ENCODE measurements at places on chromosomes 7 and 10.

DNA sequence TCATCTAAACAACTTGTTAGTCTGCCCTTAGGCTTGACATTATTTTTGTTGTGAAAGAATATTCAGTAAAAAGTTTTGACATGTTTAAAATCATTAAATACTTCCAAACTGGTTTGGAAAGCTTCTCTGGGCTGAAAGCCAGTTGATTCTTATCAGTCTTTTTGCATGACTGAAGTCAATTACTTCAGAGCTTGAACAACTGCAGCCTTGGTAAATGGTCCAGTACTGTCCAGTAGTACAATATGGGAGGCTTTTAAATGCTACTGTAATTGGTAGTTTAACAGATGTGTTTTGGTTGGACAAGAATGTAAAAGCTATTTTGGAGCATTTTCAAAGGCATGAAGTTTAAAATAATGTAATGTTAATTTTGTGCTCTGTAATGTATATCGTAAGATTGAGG is 103.4 kb downstream of the SDK1 start:
- DNase-seq: peak; percentile 0

DNA sequence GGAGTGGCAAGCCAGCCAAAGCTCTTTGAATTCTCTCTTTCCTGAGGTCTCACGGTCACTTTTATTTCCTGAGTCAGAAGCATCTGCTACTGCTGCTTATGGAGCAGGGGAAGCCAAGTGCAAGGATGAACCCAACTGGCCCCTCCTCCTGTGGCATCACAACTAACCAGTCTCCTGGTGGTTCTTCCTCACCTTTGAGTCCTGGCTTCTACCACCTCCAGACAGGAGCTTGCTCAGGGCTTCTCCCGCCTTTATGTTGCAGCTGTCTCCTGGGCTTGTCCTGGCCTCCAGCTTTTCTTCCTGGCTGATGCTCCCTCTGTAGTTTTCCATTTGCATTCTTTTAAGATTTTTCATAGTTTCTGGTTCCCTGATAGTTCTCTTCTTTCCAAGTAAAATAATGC is 349.7 kb upstream of the NRP1 start:
- DNase-seq: no peak

DNA sequence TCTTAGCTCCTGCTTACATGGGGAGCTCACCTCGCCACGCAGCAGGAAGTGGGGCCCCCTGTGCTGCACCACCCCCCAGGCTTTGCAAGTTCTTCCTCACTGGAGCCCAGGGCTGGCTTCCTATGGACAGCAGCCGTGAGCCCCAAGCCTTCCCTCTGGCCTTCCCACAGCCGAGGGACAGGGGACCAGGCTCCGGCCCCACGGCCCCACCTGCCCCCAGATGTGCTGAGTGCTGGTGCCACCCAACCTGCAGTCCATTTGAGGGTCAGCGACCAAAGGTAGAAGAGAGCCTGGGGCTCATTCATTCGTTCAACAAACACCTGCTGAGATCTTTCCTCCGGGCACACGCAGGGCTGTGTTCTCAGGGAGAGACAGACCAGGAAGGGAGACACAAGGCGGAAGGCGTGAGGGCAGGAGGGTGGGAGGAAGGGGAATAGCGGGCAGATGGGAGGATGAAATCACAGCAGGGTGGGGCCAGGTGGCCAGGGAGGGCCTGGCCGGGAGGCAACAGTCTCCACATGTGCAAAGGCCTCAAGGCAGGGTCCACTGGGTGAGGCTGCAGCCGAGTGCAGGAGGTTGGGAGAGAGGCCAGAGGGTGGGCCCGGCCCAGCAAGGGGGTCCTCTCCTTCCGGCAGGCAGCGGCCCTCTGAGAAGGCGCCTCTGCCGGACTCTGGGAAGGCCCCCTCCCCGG is 100.1 kb downstream of the FOXL3 start:
- no peak for DNase-seq

DNA sequence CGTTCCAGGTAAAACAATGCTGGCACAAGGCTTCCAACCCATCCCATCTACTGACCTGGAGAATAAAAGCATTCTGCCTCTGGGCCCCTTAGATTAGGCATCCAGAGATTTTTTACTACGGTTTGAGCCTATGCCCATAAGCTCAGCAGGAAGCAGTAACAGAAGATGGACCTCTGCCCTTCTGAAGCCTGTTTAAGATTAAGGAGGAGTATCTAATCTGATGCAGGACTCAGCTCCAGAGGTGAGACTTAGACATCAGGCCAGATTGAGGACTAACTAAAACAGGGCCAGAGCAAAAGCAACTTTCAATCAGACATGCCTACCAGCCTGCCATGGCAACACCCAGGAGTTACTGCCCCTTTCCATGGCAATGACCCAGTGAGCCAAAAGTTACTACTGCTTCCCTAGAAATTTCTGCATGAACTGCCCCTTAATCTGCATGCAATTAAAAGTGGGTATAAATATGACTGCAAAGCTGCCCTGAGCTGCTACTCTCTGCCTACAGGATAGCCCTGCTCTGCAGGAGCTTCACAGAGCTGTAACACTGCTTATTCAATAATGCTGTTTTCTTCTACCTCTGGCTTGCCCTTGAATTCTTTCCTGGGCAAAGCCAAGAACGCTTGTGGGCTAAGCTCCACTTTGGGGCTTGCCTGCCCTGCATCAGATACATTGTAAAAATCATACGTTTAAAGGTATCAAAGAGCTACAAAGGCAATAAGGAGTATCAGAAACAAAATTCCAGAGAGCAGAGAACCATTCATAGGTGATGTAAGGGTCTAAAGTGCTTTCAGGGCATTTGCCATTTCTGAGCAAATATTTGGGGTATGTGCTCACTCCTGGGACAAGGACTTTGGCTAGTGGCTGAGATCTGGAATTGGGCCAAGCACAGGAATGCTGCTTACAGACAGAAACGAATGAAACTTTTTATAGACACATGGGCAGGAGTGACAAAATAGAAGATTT is 25.0 kb upstream of the CNNM1 start:
- peak; percentile 64 for DNase-seq

DNA sequence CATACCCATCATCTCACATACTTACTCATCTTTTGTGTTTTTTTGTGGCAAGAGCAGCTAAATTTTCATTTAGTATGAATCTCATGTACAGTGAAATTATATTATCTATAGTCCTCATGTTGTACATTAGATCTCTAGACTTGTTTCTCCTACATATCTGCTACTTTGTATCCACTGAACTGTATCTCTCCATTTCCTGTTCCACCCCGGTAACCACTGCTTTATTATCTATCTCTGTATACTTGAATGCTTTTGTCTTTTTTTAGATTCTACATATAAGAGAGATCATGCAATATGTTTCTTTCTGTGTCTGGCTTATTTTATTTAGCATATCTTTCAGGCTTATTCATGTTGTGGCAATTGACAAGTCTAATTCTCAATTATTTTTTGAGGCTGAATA is 125.1 kb downstream of the ANKRD7 start:
- DNase-seq: no peak

- peak; percentile 54 for DNase-seq
These were observed 27.8 kb upstream of the KCNK18 start for GRCh38 chr10:117169480-117169879.

GRCh38 chr7:11473220-11473619 is 358.8 kb downstream of the THSD7A start:
- DNase-seq: no peak

GRCh38 chr7:89160107-89160506 is 364.6 kb upstream of the TEX47 start:
- no peak for DNase-seq

GRCh38 chr7:156534925-156535324 is 105.6 kb upstream of the RNF32 start:
- DNase-seq: no peak

GRCh38 chr7:121178869-121179497 is 149.8 kb upstream of the WNT16 start:
- DNase-seq: no peak

DNA sequence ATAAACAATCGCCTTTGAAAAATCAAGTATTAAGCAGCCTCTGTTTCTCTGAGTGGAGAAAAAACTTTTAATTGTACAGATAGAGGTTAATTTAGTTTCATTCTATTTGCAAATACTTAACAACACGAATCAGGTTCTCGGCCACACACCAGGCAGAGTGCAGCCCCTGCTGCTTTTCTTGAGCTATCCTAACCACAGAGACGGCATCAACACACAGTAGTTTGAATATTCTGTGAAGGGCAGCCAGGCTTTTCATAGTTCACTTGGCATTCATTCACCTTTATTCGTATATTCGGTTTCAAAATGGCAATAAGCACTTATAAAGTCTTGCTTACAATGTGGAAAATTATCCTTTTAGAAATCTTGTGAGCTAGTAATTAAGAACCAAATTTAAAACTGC is 5.7 kb downstream of the ADARB2 start:
- DNase-seq: no peak

- DNase-seq: no peak
These were observed 40.2 kb downstream of the ASB13 start for GRCh38 chr10:5625992-5626777.

DNA sequence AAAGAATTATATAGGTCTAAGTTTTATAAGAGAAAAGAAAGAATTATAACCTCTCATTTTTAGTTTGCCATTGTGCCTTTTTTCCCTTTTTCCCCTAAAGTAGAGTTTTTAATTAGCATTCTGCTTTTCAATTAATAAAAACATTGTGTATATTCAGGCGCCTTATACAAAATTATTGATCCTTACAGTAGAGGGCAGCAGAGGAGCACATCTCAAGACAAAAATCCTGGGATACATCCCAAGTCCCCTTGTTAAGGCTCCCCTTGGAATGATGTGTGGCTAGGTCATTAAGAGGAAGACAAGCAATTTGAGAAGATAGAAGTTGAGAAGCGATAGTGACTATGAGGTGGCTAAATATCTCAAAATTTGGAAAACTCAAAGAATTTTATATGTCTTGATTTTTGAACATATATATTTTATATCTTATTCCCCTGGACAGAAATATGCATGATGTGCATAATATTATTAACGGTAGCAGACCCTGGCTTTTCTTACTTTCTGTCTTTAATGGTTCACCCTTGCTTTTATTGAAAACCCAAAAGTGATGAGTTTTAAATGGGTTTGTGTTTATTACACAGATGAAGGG is 19.1 kb upstream of the TPK1 start:
- peak; percentile 29 for DNase-seq

DNA sequence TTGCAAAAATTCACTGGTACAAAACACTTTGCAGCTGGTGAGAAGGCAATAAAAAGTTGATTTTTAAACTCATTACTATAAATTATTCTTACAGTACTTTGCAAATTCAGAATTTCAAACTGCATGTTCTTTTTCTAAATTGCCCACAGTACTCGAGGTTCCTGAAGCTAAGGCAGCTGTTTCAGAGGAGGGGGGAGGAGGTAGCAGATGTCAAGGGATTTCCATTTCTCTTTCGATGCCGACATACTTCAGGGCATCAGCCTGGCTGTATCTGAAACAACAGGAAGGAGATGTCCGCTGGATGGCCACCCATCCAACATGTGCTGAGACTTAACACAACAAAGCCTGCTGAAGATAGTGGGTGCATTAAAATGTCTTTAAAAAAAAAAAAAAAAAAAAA is 76.7 kb downstream of the EZH2 start:
- no peak for DNase-seq

DNA sequence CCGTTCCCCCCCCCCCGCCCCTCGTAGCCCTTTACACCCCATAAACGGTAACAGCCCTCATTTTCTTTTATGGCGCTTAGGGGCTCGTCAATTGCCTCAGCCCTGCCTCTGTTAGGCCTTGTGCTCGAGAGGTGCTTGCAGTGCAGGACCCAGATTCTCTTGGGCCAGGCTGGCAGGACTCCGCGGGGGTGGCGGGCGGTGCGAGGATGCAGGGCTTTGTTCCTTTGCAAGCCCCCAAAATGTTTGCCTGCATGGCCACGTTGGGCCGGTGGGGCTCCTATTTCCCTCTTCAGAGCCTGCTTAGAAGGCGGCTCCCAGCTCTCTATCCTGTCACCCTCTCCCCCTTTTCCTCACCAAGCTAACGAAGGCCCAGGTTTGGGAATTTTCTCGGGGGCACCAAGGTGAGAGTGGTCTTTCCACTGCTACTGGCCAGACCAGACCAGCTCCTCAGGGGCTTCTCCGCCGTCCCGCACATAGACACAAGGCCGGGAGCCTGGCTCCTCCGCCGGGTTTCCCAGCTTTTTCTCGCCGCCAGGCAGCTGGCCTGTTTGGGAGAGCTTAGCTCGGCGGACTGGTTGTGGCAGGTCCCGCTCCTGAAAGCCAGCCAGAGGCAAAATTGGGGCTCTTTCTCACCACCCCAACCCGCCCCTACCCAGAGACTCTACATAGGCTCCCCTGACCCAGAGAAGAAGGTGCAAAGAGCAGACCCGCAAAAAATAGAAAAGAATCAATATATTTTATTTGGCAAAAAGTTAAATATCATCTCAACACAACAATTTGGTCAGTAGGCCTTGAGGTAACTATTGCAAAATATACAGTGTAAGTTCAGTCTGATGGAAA is 3.4 kb downstream of the HOXA9 start:
- DNase-seq: no peak

DNA sequence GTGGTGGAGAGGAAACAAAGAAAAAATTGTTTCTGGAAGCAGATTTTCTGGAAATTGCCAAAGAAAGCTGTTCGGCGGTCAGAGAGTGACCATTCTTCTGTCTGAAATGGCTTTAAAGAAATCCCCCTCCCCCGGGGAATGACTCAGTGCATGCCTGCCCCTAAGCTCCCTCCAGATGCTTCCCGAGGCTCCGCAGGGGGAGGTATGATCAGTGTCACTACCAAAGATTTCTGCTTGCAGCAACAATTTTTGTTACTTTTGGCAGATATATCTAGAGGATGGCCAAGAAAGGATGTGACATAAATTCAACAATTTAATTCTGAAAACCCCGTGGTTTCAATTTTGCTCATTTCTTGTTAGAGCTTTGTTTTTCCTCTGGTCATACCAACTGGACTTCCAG is 163.9 kb downstream of the JCAD start:
- DNase-seq: peak; percentile 88

DNA sequence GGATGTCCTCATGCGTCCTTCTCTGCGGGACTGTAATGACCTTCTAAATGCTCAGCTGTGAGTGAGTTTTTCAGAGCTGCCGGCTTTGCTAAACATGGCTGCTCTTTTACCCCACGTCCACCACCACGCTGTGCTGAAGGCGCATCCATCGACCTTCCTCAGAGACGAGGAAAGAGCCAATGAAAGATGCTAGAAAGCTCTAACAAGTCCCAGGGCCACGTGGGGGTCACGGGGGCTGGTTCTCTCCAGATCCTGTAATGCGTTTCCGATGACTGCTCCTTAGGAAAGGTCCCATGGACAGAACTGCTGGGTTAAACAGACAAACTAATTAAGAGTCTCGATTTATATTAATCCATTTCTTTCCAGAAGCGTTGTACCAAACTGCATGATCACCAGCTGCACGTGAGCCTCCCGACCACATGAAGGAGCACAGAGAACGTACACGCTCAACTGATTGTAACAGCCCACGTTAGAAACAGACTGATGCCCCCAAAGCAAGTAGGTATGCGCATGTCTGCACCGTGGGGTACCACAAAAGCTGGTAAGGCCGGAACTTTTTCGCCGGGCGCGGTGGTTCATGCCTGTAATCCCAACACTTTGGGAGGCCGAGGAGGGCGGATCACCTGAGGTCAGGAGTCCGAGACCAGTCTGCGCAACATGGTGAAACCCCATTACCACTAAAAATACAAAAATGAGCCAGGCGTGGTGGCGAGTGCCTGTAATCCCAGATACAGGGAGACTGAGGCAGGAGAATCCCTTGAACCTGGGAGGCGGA is 109.6 kb downstream of the TCERG1L start:
- DNase-seq: no peak

Measured in AG10803 (cell line).